ENCODE measurements at places on chromosomes 5 and 9.

DNA sequence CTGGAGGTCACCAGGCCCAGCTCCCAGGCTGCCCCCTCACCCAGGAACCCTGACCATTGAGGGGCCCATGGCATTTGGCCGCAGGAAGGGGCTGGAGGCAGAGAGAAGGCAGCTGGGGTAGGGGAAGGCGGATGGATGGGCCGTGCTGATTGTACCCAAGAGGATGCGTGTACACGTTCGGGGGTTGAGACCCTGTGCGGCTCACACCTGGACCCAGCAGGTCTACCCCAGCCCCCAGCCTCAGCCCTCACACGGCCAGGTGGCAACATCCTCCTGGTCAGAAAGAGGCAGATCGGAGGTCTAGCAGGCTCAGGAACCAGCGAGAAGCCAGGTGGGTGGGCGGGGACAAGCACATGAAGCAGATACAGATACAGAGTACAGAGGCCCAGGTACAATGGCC lies 33.7 kb downstream of the NACC2 start:
- H3K27ac ChIP-seq, result no peak overlapping the region
- no peaks in the 10 kb centered on the region for H3K36me3 ChIP-seq
- H3K4me1 ChIP-seq, result peaks cover 14% of the 10 kb centered on the region
- no peak for DNase-seq
- H3K4me3 ChIP-seq, result no peak overlapping the region
- peaks cover 8% of the 10 kb centered on the region for H3K27me3 ChIP-seq

DNA sequence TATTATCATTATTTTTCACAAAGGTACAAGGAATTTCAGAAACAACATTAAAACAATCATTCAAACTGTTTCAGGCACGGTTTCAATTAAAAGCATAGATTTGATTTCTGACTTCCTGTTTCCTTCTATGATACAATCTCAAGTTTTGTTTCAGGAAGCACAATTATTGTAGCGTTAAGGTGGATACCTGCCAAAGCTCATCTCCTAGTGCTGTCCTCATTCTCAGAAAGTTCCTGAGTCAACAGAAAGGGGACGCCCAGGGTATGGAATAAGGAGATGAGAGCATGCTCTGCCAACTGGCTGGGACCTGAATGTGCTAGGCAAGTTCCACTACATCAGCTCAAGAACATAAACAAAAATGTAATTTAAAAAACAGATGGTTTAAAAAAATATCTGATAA lies 2.0 kb upstream of the TRIM14 start:
- no peak overlapping the region for H3K27ac ChIP-seq
- H3K27me3 ChIP-seq, result no peaks in the 10 kb centered on the region
- no peak overlapping the region for H3K4me3 ChIP-seq

DNA sequence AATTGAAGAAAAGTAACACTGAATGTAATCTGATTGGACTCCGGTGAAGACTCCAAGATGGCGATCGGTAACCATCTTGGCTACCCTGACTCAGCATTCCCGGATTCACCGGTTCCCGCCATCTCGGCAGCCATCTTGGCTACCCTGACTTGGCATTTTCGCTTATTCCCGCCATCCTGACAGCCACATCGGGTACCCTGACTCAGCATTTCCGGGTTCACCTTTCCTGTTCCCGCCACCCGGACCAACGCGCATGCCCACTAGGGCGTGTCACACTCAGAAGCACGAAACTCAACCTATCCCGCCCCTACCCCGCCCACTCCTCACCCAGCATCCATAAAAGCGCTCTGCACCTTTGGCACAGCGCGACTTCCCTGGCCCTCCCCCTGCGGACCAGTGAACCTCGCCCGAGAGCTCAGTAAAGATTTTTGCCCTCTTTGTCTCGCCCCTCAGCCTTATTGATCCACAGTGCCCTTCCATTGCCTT lies 17.2 kb downstream of the SPTLC1 start:
- peaks cover 52% of the 10 kb centered on the region for H3K36me3 ChIP-seq
- H3K27me3 ChIP-seq, result no peaks in the 10 kb centered on the region
- no peak for DNase-seq
- H3K4me1 ChIP-seq, result peaks cover 10% of the 10 kb centered on the region

GRCh38 chr9:3479514-3480352 lies 46.1 kb downstream of the RFX3 start:
- H3K27me3 ChIP-seq, result no peaks in the 10 kb centered on the region
- H3K4me1 ChIP-seq, result peaks cover 58% of the 10 kb centered on the region
- peaks cover 32% of the 10 kb centered on the region for H3K36me3 ChIP-seq
- peak overlapping the region; percentile 38 for H3K4me3 ChIP-seq
- peak overlapping the region; percentile 94 for H3K27ac ChIP-seq
- DNase-seq, result no peak

- no peaks in the 10 kb centered on the region for H3K4me1 ChIP-seq
- no peak for DNase-seq
- no peak overlapping the region for H3K27ac ChIP-seq
- H3K4me3 ChIP-seq, result no peak overlapping the region
- no peaks in the 10 kb centered on the region for H3K36me3 ChIP-seq
Measured at GRCh38 chr9:107733523-107733894, 243.9 kb upstream of the KLF4 start.

- H3K4me3 ChIP-seq, result peak overlapping the region; percentile 6
- no peaks in the 10 kb centered on the region for H3K27me3 ChIP-seq
- H3K4me1 ChIP-seq, result peaks cover 97% of the 10 kb centered on the region
- no peak for DNase-seq
Measured at GRCh38 chr9:90813046-90813445, 11.4 kb downstream of the SYK start.

- no peak overlapping the region for H3K4me3 ChIP-seq
- no peak overlapping the region for H3K27ac ChIP-seq
- no peak for DNase-seq
Measured at GRCh38 chr5:117054911-117055310, 480.3 kb upstream of the SEMA6A start.

DNA sequence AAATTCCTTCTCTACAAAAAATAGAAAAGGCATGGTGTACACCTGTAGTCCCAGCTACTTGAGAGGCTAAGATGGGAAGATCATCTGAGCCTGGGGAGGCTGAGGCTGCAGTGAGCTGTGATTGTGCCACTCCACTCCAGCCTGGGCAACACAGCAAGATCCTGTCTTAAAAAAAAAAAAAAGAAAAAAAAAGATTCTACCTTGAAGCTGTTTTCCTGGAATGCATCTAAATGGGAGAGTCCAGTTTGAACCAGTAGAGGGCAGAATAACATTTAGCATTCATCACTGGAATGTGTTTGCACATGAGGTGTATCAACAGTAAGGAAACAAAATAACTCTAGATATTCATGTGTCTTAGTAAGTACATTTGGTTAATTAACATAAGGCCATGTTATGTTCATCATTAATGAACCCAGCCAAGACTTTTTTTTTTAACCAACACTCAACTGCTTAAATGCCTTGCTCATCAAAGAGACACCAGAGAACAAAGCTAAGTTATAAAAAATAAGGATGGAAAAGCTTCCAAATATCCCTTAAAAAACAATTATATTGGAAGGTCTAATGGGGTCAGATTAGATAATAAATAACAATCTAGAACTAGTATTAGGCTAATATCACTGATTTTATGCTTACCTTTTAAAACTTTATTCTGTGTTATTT lies 16.1 kb downstream of the IFNE start:
- no peak overlapping the region for H3K27ac ChIP-seq
- no peak overlapping the region for H3K4me3 ChIP-seq

GRCh38 chr5:178111925-178112324 lies 1.4 kb upstream of the N4BP3 start:
- peaks cover 2% of the 10 kb centered on the region for H3K36me3 ChIP-seq
- H3K27me3 ChIP-seq, result no peaks in the 10 kb centered on the region
- DNase-seq, result no peak
- H3K4me3 ChIP-seq, result no peak overlapping the region
- H3K27ac ChIP-seq, result no peak overlapping the region
- H3K4me1 ChIP-seq, result peaks cover 59% of the 10 kb centered on the region

DNA sequence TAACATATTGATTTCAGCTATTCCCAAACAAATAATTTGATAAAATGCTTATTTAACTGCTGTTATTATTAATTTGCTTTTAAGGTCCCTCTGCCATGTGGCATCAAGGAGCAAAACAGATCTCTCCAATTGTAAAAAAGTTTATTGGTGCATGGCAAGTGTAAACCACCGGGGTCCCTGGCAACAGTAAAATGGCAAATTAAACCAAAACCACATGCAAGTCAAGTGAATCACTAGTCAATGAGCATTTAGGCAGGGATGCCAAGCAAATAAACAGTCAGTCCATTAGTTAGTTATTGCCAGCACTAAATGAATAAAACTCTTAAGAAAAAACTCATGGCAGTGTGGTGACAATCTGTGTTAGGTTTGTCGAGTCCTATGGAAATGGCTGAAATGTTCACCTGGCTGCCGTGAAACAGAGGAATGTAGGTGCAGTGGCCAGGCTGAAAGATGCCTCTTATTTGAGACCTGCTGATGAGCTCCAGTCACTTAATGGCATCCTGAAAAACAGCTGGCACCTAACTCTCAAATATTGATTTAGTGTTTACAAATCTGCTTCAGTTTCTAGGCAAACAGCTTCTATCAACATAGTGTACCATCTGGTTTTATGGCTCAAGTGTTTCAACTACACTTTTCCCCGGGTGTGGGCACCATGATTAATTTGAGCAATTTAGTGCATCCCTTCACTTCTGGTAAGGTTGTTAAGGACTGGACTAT lies 296.5 kb upstream of the ITGA1 start:
- no peaks in the 10 kb centered on the region for H3K27me3 ChIP-seq
- H3K36me3 ChIP-seq, result no peaks in the 10 kb centered on the region
- DNase-seq, result no peak
- H3K27ac ChIP-seq, result no peak overlapping the region

DNA sequence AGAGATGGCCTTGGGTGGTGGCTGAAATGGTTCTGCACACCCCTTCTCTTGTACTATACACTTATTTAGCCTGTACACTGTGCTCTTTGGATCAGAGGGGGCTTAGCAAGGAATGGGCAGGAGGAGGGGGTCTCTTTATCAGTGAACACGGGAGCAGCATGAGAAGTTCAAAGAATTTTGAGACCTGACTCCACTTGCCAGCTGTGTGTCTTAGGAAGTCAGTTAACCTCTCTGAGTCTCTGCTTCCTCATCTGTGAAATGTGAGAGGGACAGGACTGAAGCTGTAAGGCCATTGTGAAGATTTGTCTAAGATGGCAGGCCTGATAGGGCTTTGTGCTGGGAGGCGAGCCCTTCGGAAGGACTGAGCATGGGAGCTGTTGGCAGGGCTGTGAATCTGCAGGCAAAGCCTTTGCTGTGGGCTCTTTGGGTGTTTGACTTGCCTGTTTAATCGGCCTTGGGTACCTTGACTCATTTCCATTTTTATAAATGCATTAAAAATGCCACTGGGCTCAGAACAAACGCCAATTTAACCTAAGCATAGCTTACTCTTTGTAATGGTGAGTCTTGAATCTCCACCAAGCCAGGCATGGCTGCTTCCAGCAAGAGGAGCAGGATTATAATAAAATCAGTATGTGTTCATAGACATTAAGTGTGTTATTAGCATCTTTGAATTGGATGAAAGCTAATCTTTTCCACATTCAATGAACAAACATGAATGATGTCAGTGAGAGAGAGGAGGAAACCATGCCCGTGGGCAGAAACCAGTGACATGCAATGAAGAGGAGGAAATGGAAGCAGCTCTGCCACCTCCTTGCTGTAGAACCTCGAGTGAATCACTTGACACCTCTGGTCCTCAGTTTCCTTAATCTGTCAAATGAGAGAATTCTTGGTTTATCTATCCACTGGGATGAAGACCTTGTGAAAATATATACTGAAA lies 89.4 kb downstream of the MACROH2A1 start:
- no peak overlapping the region for H3K27ac ChIP-seq
- no peaks in the 10 kb centered on the region for H3K36me3 ChIP-seq
- peaks cover 13% of the 10 kb centered on the region for H3K4me1 ChIP-seq
- no peak overlapping the region for H3K4me3 ChIP-seq
- DNase-seq, result no peak
- peaks cover 19% of the 10 kb centered on the region for H3K27me3 ChIP-seq

- H3K27me3 ChIP-seq, result no peaks in the 10 kb centered on the region
- H3K4me1 ChIP-seq, result peaks cover 10% of the 10 kb centered on the region
- H3K27ac ChIP-seq, result no peak overlapping the region
- no peak overlapping the region for H3K4me3 ChIP-seq
- no peak for DNase-seq
Measured at GRCh38 chr5:107372723-107373450, 297.9 kb downstream of the EFNA5 start.

DNA sequence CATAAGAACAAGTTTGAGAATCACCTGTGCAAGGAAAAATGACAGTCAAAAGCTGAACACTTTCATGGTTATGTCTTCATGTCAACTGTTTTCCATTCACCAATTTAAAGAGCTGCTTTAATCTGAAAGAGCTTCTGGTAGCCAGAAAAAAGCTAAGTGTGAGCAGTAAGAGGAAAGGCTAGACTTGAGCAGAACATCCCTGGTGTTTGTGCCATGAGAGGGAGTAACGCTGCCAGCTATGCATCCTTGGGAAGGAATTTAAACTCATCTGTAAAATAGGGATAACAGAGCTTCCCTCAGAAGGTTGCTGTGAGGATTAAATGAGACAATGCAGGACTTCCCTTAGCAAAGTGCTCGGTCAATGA lies 193.7 kb downstream of the MAPKAP1 start:
- no peak for DNase-seq
- no peaks in the 10 kb centered on the region for H3K27me3 ChIP-seq
- peaks cover 19% of the 10 kb centered on the region for H3K36me3 ChIP-seq
- H3K4me3 ChIP-seq, result no peak overlapping the region

GRCh38 chr9:133821601-133822429 lies 83.7 kb upstream of the SARDH start:
- DNase-seq, result no peak
- no peaks in the 10 kb centered on the region for H3K27me3 ChIP-seq
- H3K4me1 ChIP-seq, result peaks cover 81% of the 10 kb centered on the region

- no peak overlapping the region for H3K4me3 ChIP-seq
- H3K36me3 ChIP-seq, result no peaks in the 10 kb centered on the region
- DNase-seq, result no peak
Measured at GRCh38 chr5:11658376-11658775, 245.9 kb downstream of the CTNND2 start.

- H3K36me3 ChIP-seq, result peaks cover 41% of the 10 kb centered on the region
- H3K27ac ChIP-seq, result peak overlapping the region; percentile 44
- H3K4me1 ChIP-seq, result peaks cover 39% of the 10 kb centered on the region
- no peaks in the 10 kb centered on the region for H3K27me3 ChIP-seq
- no peak for DNase-seq
- peak overlapping the region; percentile 33 for H3K4me3 ChIP-seq
Measured at GRCh38 chr9:137269231-137269772, 8.2 kb upstream of the TOR4A start.

DNA sequence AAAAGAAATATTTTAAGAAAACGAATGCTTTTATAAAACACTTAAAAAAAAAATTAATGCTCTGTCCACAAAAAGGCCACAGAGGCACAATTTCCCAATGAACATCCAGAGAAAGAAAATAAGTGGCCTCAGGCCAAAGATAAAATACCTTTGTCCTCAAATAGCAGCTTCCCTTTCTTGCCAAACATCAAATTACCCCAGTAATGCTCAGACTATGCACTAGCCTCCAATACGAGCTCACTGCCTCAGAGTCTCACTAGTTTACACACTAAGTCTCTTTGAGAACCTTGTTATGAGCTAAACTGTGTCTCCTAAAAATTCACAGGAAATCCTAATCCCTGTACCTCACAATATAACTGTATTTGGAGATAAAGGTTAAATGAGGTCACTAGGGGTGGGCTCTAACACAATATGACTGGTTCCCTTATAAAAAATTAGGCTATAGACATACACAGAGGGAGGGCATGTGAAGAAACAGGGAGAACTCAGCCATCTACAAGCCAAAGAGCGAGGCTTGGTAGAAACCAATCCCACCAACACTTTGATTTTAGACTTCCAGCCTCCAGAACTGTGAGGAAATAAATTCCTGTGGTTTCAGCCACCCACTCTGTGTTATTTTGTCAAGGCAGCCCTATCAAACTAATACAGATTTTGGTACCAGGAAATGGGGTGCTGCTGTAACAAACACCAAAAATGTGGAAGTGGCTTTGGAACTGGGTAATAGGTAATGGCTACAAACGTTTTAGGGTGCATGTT lies 4.4 kb downstream of the MPDZ start:
- no peaks in the 10 kb centered on the region for H3K36me3 ChIP-seq
- no peaks in the 10 kb centered on the region for H3K4me1 ChIP-seq
- no peak for DNase-seq
